Common myeloid progenitor, CD34-positive (primary cell): ENCODE measurements at places on chromosomes 2 and 18.

GRCh38 chr18:39962546-39962945 is 1992.5 kb upstream of the PIK3C3 start:
- no peak overlapping the region for H3K27ac ChIP-seq
- H3K4me1 ChIP-seq: no peaks in the 10 kb centered on the region
- no peaks in the 10 kb centered on the region for H3K36me3 ChIP-seq
- no peak overlapping the region for H3K4me3 ChIP-seq

DNA sequence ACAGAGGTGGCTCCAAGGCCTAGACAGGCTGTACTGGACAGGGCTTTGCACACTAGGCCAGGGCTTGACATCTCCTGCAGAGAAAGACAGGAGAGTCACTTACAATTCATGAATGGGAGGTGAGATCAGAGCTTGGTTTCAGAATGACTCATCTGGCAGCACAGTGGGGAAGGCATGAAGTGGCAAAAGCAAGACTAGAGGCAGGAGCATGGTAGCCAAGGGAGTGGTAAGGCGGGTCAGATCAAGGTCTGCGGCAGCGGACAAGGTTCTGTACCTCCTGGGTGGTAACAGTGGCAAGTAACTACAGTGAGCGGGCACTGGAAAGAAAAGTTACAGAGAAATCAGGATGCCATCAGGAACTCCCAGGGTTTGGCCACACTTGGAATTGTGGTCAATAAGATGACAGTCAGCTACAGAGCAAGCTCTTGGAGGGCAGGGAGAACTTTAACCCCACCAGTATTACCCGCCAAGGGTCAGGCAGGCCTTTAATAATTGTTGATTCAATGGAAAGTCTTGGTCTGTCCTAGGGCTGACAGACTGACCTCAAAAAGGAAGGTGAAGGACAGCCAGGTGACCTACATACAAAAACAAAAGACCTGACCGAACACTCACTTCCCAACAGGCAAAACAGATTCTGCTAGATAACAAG is 5.7 kb downstream of the MCFD2 start:
- H3K27me3 ChIP-seq: no peaks in the 10 kb centered on the region
- H3K4me3 ChIP-seq: no peak overlapping the region
- DNase-seq: no peak
- no peak overlapping the region for H3K27ac ChIP-seq

DNA sequence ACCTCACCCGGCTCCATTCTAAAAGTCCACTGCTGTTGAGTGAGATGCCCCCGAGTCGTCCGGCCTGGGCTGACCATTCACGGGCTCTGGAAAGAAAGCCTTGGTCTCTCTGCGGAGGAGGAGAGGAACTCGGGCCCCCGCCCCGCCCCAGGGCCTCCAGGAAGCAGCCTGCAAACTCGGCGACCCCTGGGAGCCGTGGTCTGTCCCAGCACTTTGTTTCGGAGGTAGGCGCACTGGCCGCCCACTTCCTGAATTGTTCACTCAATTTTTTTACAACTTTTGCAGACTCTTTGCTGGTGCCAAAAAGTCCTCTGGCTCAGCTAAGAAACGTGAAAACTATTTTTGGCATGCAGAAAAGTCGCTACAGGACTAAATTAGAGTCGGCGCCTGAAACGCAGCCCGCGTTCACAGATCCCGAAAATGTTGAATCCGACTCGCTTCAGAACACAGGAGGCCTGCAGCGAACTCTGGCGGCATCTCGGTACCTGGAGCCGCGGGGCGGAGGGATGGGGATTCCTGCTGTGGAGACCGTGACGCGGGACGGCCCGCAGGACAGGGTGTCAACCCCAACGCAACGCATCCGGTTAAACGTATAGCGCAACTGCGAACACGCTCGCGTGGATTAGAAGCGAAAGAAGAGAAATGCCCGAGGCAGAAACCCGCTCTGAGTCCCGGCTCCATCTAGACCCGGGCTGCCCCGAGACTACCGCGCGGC is 1.5 kb downstream of the PXDN start:
- no peaks in the 10 kb centered on the region for H3K36me3 ChIP-seq
- H3K4me3 ChIP-seq: peak overlapping the region; percentile 70

GRCh38 chr18:50401295-50401694 is 26.4 kb downstream of the SKA1 start:
- no peak overlapping the region for H3K4me3 ChIP-seq
- DNase-seq: no peak
- H3K36me3 ChIP-seq: no peaks in the 10 kb centered on the region
- H3K4me1 ChIP-seq: no peaks in the 10 kb centered on the region
- H3K27ac ChIP-seq: no peak overlapping the region

- H3K27ac ChIP-seq: no peak overlapping the region
- peak overlapping the region; percentile 50 for H3K4me3 ChIP-seq
- H3K36me3 ChIP-seq: no peaks in the 10 kb centered on the region
- DNase-seq: no peak
- peaks cover 83% of the 10 kb centered on the region for H3K27me3 ChIP-seq
Measured at GRCh38 chr18:34223164-34223892, 1.4 kb downstream of the NOL4 start.
